ENCODE measurements at places on chromosomes 3 and 15. TPM values are rescaled to one million over a fixed set of nuclear protein-coding genes. Genes with fewer than 3 reads are reported as not detected.

TRIM59 gene
- total RNA-seq = 10.0 TPM

FEZF2 gene
- total RNA-seq = not detected

SEMA5B gene
- 0.33 TPM for total RNA-seq

MYL3 gene
- not detected for total RNA-seq

SCG5 gene
- total RNA-seq = 1.9 TPM

CGNL1 gene
- total RNA-seq = 0.72 TPM

ISLR gene
- total RNA-seq = 0.39 TPM

CNOT10 gene
- total RNA-seq = 25.0 TPM

AADAC gene
- total RNA-seq = 15.8 TPM

NPTN gene
- total RNA-seq = 210 TPM

GCSAM gene
- not detected for total RNA-seq

XYLB gene
- total RNA-seq = 4.3 TPM

RYR3 gene
- total RNA-seq = not detected

SMAD6 gene
- 26.9 TPM for total RNA-seq

ISL2 gene
- total RNA-seq = 3.5 TPM

CA12 gene
- 188 TPM for total RNA-seq

LINGO1 gene
- 10.0 TPM for total RNA-seq

GDPGP1 gene
- total RNA-seq = 4.3 TPM

KLHL40 gene
- total RNA-seq = not detected

NR1I2 gene
- total RNA-seq = not detected

WDR49 gene
- not detected for total RNA-seq

CDCP1 gene
- total RNA-seq = 8.1 TPM

IL12A gene
- 1.1 TPM for total RNA-seq

FANCD2OS gene
- total RNA-seq = not detected

FBXW12 gene
- total RNA-seq = not detected

SLC51B gene
- 16.8 TPM for total RNA-seq

DCBLD2 gene
- 263 TPM for total RNA-seq

ANKUB1 gene
- not detected for total RNA-seq

CCR9 gene
- not detected for total RNA-seq

C3orf85 gene
- not detected for total RNA-seq

NLGN1 gene
- not detected for total RNA-seq

BOC gene
- total RNA-seq = 6.2 TPM

GPD1L gene
- 20.2 TPM for total RNA-seq

SH2D7 gene
- not detected for total RNA-seq

STRIT1 gene
- not detected for total RNA-seq

FAM174B gene
- 7.3 TPM for total RNA-seq

UBE3A gene
- 21.9 TPM for total RNA-seq

SYNPR gene
- not detected for total RNA-seq

GABRR3 gene
- total RNA-seq = not detected

SMCO1 gene
- total RNA-seq = not detected

FHIT gene
- total RNA-seq = 0.72 TPM

IL20RB gene
- 0.77 TPM for total RNA-seq

PLA2G4E gene
- total RNA-seq = not detected

MKRN2OS gene
- total RNA-seq = not detected

SSUH2 gene
- 0.69 TPM for total RNA-seq
